ENCODE measurements at places on chromosomes 11 and 22.

GRCh38 chr11:65968600-65969482 lies 7.3 kb downstream of the SART1 start:
- no peak for DNase-seq

- no peak for DNase-seq
Measured at GRCh38 chr22:28112190-28112544, 193.1 kb upstream of the PITPNB start.

DNA sequence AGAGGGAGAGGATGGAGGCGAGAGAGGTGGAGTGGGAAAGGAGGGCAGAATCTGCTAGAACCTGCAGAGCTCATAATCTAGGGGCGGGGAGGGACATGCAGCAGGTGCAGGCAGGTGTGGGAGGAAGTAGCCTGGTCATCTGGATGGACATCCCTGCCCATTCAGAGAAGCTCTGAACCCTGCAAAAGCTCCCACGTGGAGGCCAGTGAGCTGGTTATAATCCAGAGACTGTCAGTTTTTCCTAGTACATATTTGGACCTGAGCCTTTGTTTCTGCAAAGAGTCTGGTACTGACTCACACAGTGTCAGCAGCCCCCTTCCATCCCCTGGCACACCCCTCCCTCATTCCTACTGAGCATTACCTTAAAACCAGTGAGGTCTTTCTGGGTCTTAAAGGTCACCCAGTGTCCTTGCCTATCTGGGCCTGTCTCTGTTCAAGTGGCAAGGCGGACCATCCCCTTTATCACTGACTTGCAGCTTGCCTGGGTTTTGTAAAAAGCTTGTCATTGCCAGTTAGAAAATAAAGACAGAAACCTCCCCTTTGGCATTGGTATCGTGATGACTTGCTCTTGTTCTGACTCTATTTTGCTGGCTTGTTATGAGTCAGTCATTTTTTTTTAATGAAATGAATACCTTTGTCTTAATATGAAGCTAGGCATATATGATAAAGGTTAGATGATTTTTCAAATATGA lies 26.1 kb downstream of the PTPRJ start:
- peak; percentile 30 for DNase-seq

GRCh38 chr11:72300268-72300667 lies 56.3 kb upstream of the PHOX2A start:
- no peak for DNase-seq

GRCh38 chr22:42076764-42077485 lies 2.6 kb upstream of the SMDT1 start:
- no peak for DNase-seq

DNA sequence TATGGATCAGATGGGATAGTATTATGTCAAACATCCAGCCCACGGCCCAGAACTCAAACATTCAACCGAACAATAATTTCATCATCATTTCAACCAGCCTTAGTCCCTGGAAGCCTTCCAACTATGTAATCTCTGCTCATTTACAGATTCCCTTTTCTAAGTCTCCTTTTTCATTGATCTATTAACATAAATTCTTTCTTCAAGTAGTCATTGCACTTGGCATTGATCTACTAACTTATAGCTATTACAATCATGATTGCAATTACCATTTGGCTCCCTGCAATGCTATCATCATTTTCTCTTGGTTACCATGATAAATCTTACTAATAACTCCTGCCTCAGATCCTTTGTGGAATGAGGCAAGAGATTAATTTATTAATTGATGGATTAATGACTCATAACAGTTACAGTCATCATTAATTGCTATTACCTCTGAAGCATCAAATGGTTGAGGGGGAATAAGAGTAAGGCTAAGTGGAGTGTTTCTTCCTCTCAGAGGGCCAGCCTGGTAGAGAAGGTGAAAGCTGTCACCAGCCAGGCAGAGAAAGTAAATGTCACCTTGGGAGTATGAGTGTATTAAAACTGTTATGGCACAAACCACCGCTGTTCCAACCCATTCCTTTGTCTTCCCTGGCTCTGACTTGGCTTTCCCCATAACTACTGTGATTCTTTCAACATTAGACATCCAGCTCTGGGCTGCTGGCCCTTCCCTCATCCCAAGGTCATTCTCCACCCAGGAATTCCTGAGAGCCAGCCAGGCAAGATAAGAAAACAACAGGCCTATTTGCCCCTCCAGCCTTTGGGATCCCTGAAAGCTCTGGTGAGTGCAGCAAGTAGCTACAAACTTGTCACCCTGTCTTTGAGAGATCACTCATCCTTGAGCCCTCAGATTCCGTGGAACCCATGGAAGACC lies 174.7 kb downstream of the RRAS2 start:
- no peak for DNase-seq

DNA sequence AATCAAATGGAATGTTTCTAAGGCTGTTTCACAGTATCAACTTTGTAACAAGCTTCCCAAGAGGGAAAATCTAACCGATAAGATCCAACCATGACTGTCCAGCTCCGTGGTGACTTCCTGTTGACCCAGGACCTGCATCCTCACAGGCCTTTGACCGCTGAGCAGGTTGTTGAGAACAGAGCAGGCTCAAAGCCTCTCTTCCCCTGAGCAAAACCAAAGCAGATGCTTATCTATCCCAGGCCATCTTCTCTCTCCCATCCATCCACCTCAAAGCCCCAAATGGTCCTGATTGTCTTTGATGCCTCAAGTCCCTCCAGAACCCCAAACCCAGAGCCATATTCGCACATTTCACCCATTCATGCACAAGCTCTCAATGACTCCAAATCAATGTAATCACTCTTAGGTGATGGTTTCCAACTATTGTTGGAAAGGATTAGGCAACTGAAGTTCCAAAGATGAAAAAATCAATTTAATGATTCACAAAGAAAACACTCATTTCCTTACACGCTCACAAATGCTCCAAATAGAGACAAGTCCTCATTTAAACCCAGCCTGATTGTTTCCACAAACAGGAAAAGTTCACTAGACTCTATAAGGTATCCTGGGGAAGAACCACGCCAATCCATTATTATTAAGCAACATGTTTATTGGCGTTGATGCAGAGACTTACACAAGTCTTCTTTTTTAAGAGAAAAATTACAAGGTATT lies 48.7 kb downstream of the C11orf58 start:
- no peak for DNase-seq

DNA sequence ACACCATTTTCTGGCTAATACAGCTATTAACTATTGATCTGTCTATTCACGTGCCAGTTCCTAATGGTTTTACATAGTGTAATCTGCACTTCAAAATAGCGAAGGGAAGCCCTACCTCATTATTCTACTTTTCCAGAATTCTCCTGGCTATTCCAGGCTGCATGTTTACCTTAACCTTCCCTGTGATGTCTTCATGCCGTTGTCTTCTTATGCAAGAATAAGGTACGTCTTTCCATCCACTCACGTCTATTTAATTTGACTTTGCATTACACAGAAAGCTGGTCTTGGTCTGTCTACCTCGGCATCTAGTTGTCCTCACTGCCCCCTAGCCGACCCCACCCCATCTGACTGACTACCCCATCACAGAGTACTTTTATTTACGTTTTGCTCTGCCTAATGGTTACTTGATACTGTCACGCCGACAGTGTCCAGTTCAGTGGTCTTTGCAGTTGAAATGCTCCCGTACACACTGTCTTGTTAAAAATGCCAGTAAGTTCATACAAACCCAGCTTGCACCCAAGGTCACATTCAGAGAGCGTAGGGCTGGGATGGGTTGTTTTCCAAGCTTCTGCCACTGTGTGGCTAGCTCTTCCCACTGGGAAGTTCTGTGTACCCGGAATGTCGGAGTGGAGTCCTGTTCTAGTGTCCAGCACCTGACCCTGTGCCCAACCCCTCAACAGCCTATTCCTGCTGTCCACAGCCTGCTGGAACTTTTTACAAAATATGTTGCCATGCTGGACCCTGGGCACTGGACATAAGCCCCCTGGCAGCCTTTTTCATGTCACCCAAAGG lies 15.0 kb downstream of the NEAT1 start:
- DNase-seq: no peak

- no peak for DNase-seq
Measured at GRCh38 chr22:46183733-46184132, 33.4 kb downstream of the PPARA start.

- no peak for DNase-seq
Measured at GRCh38 chr11:90288212-90288821, 65.5 kb upstream of the CHORDC1 start.

- no peak for DNase-seq
Measured at GRCh38 chr22:26907366-26907765, 250.0 kb downstream of the MIAT start.

GRCh38 chr11:17529844-17530185 lies 14.4 kb downstream of the USH1C start:
- DNase-seq: peak; percentile 57

DNA sequence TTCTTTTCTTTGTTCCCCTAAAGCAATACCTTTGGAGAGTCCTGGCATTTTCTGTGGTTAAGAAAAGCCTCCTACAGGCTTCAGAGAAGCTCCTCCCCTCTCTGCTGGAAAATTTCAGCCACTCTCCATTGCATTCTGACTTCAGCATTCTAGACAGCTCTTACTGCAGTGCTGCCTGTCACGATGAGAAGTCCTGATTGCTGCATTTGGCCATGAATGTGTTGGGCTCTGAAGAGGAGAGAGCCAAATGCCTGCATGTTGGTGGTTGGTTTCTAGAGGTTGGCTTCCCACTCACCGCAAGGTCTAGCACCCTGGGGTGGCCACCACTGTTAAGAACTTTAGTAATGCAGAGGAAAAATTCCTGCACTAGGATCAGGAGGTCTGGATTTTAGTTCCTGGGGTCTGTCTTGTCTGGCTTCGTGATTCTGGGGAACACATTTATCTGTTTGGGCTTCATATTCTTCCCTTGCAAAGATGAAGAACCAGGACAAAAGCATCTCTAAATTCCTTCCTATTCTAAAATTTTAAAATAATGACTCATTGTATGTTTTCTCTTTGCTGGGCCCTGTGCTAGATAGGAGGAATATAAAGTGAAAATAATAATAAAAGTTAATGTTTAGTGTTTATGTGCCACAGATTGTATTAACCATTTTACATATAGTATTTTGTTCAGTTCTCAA lies 38.1 kb downstream of the COA4 start:
- DNase-seq: no peak

DNA sequence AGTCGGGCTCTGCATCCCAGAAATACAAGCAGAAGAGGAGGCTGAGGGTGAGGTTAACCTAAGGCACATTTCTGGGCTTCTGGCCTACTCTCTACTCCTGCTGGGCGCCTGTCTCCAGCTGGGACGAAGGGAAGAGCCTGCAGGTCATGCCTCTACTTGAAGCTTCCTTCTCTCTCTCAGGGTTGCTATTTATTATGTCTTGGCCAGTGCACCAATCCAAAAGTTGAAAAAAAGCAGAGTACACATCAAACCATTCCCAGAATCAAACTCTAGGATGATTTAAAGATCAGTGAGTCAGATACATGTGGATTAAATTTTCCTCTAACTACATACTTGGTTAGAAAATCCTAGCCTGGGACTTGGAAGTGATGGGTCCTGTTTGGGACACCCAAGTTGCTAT lies 60.2 kb upstream of the CDON start:
- DNase-seq: peak; percentile 28

DNA sequence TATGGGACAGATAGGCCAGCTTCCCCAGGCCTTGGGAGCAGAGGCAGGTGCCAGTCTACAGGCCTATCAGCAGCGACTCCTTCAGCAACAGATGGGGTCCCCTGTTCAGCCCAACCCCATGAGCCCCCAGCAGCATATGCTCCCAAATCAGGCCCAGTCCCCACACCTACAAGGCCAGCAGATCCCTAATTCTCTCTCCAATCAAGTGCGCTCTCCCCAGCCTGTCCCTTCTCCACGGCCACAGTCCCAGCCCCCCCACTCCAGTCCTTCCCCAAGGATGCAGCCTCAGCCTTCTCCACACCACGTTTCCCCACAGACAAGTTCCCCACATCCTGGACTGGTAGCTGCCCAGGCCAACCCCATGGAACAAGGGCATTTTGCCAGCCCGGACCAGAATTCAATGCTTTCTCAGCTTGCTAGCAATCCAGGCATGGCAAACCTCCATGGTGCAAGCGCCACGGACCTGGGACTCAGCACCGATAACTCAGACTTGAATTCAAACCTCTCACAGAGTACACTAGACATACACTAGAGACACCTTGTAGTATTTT lies 26.6 kb upstream of the L3MBTL2 start:
- DNase-seq: no peak

DNA sequence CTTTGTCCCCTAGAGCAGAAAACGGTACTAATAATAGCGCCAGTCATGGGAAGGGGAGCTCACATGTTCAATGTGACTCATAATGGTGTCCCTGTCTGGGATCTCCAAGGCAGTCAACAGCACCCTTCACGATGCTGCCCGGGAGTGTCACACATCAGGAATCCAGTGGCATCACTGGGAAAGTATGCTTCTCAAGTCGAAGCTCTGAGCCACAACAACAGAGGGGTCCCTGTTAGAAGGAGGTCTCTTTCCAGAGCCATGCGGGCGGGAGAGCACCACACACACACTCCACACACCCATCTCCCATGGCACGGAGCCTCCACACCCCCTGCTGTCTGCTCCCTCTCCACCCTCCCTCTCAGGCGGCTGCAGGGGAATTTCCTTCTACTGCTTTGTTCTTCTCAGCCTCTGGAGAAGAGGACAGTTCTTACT lies 119.7 kb downstream of the ETS1 start:
- DNase-seq: no peak

GRCh38 chr22:29269230-29269604 lies 1.1 kb downstream of the EWSR1 start:
- DNase-seq: peak; percentile 8

GRCh38 chr11:112348480-112349029 lies 87.9 kb upstream of the PLET1 start:
- no peak for DNase-seq

- DNase-seq: no peak
Measured at GRCh38 chr11:22928207-22928917, 68.1 kb upstream of the CCDC179 start.

GRCh38 chr11:79472819-79473529 lies 32.1 kb upstream of the TENM4 start:
- DNase-seq: no peak

GRCh38 chr11:725624-726202 lies 19.7 kb downstream of the EPS8L2 start:
- no peak for DNase-seq

DNA sequence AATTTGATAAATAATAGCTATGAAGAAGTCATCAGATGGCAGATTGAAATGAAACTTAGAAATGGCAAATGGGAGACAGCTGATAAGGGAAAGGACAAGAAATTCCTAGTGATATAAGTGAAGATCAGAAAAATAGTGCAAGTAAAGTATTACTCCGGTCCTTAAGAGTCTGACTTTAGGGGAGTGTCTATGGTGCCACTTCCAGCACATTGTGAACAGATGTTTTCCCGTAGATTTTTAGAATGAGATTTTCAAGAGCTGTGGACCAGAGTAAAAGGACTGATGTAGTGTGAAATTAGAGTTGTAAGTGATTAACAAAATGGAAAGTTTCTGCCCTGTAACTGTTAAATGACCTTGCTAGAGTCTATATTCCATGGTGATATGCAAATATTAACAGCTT lies 974.8 kb upstream of the TENM4 start:
- no peak for DNase-seq

DNA sequence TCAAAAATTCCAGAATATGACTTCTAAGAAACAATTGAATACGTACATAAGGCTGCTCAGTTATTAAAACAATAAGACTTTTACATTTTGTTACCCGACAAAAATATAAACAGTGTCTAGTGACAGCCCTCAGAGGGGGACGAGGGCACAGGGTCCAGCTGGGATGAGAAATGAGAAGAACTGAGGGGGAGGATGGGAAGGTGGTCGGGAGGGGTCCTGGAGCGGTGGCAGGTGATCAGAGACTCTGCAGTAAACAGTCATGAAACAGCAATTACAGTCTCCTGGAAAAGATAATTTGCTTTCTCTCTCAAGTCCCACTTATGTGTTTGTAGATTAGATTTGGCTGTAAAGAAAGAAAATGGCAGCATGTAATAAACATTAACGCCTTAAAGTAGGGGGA lies 56.0 kb downstream of the PACSIN2 start:
- no peak for DNase-seq

- peak; percentile 58 for DNase-seq
Measured at GRCh38 chr22:47191671-47192650, 429.5 kb downstream of the TBC1D22A start.

Measured in chondrocyte (in vitro differentiated cells).